ENCODE measurements at places on chromosomes 7 and 10. TPM values are rescaled to one million over a fixed set of nuclear protein-coding genes. Genes with fewer than 3 reads are reported as not detected.

The DGKB gene
- total RNA-seq = 0.18 TPM

The HKDC1 gene
- total RNA-seq = not detected

The GDF10 gene
- 3.6 TPM for total RNA-seq

The CPXM2 gene
- total RNA-seq = 0.17 TPM

DNA sequence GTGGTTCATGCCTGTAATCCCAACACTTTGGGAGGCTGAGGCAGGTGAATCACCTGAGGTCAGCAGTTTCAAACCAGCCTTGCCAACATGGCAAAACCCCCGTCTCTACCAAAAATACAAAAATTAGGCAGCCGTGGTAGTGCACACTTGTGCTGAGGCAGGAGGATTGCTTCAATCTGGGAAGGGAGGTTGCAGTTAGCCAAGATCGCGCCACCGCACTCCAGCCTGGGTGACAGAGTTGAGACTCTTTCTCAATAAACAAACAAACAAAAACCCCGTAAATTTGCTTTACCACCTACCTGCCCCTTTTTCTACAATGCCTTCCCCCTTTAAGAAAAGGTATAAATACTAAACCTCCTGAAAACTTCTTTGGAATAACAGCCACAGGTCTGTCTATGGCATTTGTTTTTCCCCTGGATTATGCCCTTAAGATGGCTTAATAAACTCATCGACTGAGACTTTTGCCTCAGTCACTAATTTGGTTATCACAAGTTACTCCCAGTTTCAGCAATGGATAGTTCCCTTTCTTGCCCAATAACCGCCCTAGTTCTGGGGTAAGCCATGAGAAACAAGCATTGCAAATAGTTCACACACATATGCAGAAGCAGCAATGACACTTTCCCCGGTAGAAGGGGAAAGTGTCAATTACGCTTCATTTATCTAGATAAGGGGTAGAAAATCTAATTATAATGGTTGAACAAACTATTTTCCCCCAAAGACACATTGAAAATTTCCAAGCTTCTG is 52.8 kb upstream of the SVIL start:
- H3K27ac ChIP-seq = no peak overlapping the region
- H3K36me3 ChIP-seq = no peaks in the 10 kb centered on the region
- DNase-seq = no peak
- H3K4me1 ChIP-seq = no peaks in the 10 kb centered on the region

GRCh38 chr10:11515596-11516430 is 95.6 kb downstream of the USP6NL start:
- H3K36me3 ChIP-seq = no peaks in the 10 kb centered on the region
- peak; percentile 50 for DNase-seq
- H3K27me3 ChIP-seq = no peaks in the 10 kb centered on the region

- H3K27me3 ChIP-seq = peaks cover 18% of the 10 kb centered on the region
Observed at GRCh38 chr10:45373003-45373575, 927 bp upstream of the ALOX5 start.

DNA sequence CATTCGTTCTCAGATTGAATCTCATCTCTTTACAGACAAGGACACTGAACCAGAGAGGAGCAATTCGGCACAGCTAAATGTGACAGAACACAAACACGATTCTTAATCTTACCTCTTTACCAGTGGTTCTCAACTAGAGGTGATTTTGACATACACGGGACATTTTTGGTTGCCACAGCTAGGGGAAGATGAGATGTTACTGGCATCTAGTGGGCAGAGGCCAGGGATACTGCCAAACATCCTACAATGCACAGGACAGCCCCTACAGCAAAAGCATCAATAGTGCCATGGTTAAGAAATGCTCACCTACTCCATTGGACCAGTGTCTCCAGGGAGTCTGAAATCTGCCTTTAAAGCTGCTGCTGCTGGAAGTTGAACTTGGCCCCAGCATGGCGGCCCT is 27.3 kb downstream of the PDE1C start:
- H3K27me3 ChIP-seq = no peaks in the 10 kb centered on the region
- H3K36me3 ChIP-seq = no peaks in the 10 kb centered on the region
- no peak overlapping the region for H3K27ac ChIP-seq
- H3K4me1 ChIP-seq = no peaks in the 10 kb centered on the region

GRCh38 chr7:40134428-40135316 is at the start of the genes MPLKIP and SUGCT:
MPLKIP (minus strand) TSS chr7:40134622; CDS start chr7:40134567, 55 bp downstream.
SUGCT (plus strand) TSS chr7:40135005.
- peak; percentile 90 for DNase-seq
- H3K27me3 ChIP-seq = no peaks in the 10 kb centered on the region
- H3K27ac ChIP-seq = peak within 1 kb of the TSS; percentile 89
- H3K4me3 ChIP-seq = peak within 1 kb of the TSS; percentile 97
- peaks cover 20% of the 10 kb centered on the region for H3K4me1 ChIP-seq
- no peaks in the 10 kb centered on the region for H3K36me3 ChIP-seq

DNA sequence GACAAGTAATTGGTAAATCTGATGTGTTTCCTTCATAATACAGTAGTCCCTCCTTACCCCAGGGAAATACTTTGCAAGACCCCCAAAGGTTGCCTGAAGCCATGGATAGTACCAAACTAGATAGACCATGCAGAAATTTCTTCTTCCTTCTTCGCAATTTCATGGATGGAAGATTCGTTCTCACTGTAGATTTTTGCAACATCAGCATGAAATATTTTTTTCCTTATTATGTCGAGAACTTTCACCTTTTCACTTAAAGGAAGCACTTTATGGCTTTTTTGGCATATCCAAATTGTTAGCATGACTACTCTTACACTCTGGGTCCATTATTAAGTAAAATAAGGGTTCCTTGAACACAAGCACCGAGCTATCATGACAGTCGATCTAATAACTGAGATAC is 333.2 kb downstream of the LHFPL3 start:
- no peaks in the 10 kb centered on the region for H3K36me3 ChIP-seq
- H3K27me3 ChIP-seq = no peaks in the 10 kb centered on the region
- H3K27ac ChIP-seq = no peak overlapping the region

- H3K4me1 ChIP-seq = no peaks in the 10 kb centered on the region
- H3K27ac ChIP-seq = no peak overlapping the region
- H3K27me3 ChIP-seq = peaks cover 94% of the 10 kb centered on the region
- no peak for DNase-seq
- no peaks in the 10 kb centered on the region for H3K36me3 ChIP-seq
Observed at GRCh38 chr10:26217396-26218086, 967 bp downstream of the GAD2 start.

- H3K4me3 ChIP-seq = no peak overlapping the region
- no peak for DNase-seq
- H3K36me3 ChIP-seq = no peaks in the 10 kb centered on the region
Observed at GRCh38 chr7:159115601-159116501, 28.8 kb downstream of the VIPR2 start.

GRCh38 chr10:56880606-56881005 is 519.5 kb upstream of the ZWINT start:
- H3K27me3 ChIP-seq = no peaks in the 10 kb centered on the region
- DNase-seq = no peak
- no peaks in the 10 kb centered on the region for H3K4me1 ChIP-seq
- no peak overlapping the region for H3K4me3 ChIP-seq
- no peaks in the 10 kb centered on the region for H3K36me3 ChIP-seq
